Fibroblast of the aortic adventitia (primary cell): ENCODE measurements at places on chromosomes 5 and 9. TPM values are rescaled to one million over a fixed set of nuclear protein-coding genes. Genes with fewer than 3 reads are reported as not detected.

ACOT12 gene
- total RNA-seq = 0.27 TPM in 1 of 2 replicates, not detected in the other

DNA sequence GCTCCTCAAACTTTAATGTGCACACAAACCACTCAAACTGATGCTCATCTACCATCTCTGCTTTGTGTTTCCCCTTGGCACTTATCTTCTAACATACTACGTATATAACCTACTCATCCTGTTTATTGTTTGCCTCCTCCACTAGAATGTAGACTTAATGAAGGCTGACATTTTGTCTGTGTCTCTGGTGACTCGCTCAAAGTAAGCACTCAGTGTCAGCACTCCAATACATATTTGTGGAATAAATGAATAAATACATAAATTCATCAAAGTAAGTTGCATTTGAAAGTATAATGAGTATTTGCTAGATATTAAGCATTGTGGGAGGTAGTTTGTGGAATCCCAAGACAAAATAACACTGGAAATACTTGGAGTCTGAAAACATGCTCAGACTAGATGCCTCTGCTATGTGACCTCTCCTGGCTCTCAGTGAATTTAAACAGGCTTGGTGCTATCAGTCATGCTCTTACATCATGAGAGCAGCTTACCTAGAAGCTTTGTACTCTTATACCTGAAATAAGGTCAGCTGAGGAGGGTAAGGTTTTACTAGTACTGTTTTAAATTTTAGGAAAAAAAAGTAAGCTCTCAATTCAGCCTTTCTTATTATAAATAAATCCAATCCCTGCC, 37.0 kb upstream of the RANBP6 start:
- no peak for DNase-seq

GRCh38 chr9:112841261-112841660, 49.4 kb downstream of the SLC46A2 start:
- DNase-seq = no peak

DNA sequence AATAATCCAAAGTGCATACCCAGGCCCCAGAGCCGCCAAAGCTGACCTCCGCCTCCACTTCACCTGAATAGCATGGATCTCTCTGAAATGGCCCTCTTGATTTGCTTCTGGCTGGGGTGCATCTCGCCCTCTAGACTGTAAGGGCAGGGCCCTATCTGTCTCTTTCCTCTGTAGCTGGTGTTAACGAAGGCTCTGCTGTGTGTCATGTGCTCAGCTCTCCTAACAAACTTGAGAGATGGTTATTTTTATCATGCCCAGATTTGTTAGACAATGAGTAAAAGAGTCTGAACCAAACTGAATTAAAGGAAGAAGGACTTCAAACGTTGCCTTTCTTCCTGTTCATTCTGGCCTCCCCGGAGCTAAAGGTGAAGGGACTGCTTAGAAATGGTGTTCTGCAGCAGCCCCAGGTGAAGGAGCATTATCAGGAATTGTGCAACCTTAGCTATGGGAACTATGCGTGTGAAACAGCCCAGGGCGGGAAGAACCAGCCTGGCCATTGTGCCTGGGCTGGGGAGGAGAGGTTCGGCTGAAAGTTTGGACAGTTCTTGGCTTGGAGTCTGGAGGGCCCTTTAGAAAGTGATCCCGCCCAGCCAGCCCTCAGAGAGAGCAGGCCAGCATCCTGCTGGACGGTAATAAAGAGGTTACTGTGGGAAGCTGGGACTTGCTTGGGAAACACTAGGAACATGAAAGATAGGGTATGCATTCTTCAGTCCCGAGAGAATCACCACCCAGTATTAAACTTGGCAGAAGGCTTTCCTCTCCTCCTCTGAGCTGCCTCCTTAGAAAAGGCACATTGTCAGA, 73.5 kb downstream of the WWC1 start:
- DNase-seq = peak; percentile 49

- no peak for DNase-seq
Observed at GRCh38 chr9:84990416-84990815, 320.9 kb downstream of the NTRK2 start.

- DNase-seq = peak; percentile 65
Observed at GRCh38 chr5:177309351-177310191, 2.1 kb downstream of the MXD3 start.

NR4A3 gene
- 1.1 and 1.5 TPM in 2 replicates for total RNA-seq

DNA sequence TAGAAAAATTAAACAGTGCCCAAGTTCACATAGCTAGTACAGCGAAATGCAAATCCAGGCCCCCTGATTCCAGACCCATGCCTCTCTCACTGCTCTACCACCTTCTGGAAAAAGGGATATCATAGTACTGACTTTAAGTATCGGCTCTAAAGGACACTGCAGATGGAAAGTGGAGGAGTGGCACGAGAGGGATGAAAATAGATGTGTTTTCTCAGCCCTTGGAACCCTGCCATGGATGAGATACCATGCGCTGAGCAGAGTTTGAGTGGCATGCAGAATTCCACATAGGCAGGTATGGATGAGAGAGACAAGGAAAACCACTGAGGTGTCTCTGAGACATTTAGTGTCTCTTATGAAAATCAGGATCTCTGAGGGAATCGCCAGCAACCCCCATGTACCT, 18.8 kb downstream of the CKMT2 start:
- DNase-seq = no peak

- DNase-seq = no peak
Observed at GRCh38 chr5:10149911-10150310, 99.8 kb downstream of the ATPSCKMT start.

GRCh38 chr5:98349251-98349989, 424.0 kb upstream of the RGMB start:
- peak; percentile 60 for DNase-seq

GRCh38 chr5:166926138-166926537, 1365.3 kb upstream of the WWC1 start:
- no peak for DNase-seq

DNA sequence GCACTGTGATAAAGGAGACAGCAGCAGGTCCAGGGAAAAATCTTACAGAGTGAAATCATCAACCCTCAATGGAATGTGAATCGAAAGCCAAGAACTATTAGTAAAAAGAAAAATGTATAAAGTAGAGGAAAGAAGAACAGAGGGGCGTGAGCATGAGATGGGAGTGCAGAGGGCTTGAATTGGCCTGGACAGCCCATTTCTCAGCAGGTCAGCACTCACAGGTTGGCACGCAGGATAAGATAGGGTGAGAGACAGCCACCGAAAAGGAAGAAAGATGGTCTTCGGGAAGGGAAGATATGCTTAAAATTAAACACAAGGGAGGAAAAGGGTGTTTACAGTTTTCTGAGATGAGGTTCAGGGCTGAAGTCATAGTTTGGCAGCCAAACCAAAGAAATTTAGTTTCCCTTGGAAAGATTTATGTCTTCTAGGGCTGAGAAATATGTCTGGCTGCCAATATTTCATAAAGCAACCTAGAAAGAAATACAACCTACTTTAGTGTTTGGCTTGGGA, 524.7 kb downstream of the SPATA31D1 start:
- peak; percentile 96 for DNase-seq

- no peak for DNase-seq
Observed at GRCh38 chr9:32218100-32218767, 166.2 kb upstream of the ACO1 start.

GRCh38 chr9:128128836-128129590, 1.5 kb upstream of the PTGES2 start:
- DNase-seq = no peak

- no peak for DNase-seq
Observed at GRCh38 chr5:132492386-132493125, 2.0 kb upstream of the IRF1 start.

- DNase-seq = no peak
Observed at GRCh38 chr5:27911216-27911615, 872.8 kb upstream of the CDH9 start.

- no peak for DNase-seq
Observed at GRCh38 chr9:95556521-95556920, 39.8 kb upstream of the PTCH1 start.

DNA sequence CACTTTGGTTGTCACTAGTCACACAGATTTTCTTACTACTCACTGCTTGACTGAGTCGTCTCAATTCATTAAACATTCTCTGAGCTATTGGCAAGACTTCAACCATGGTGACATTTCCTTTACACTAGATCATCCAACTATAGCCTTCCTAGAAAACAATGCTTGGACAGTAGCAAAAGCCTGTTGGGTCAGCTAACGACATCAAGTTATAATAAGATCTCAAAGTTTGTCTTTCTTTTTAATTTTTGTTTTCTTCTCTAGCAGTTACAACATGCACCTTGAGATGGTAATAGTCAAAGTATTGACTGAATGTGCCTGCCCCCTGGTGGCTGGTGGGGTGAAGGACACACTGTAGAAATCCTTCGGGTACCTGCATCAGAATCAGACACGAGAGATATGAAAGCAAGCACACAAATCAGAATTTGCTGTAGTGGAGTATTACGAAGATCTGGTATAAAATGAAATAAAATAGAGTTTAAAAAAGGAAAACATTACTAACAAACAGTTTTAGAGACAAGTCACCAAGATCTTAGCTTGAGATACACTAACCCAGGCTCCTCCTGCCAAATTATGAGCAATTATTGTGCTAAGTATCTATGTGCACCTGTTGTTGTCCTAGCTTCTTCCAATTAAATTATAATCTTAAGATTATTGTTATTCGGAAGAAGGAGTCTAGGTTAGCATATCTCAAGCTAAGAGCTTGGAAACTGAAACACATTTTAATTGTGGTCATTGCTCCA, 81.2 kb downstream of the ARL15 start:
- DNase-seq = peak; percentile 73

GRCh38 chr5:142303565-142303964, 21.3 kb downstream of the SPRY4 start:
- peak; percentile 66 for DNase-seq

- no peak for DNase-seq
Observed at GRCh38 chr5:980001-980588, 28.5 kb upstream of the NKD2 start.

PRR16 gene
- 4.4 and 22.1 TPM in 2 replicates for total RNA-seq

PCDHB11 gene
- total RNA-seq = 0.08 and 0.27 TPM in 2 replicates

DBH gene
- not detected in 2 replicates for total RNA-seq

SNAPC3 gene
- total RNA-seq = 43.3 and 123 TPM in 2 replicates

GRCh38 chr5:180367991-180368390, 14.9 kb upstream of the GFPT2 start:
- no peak for DNase-seq

DNA sequence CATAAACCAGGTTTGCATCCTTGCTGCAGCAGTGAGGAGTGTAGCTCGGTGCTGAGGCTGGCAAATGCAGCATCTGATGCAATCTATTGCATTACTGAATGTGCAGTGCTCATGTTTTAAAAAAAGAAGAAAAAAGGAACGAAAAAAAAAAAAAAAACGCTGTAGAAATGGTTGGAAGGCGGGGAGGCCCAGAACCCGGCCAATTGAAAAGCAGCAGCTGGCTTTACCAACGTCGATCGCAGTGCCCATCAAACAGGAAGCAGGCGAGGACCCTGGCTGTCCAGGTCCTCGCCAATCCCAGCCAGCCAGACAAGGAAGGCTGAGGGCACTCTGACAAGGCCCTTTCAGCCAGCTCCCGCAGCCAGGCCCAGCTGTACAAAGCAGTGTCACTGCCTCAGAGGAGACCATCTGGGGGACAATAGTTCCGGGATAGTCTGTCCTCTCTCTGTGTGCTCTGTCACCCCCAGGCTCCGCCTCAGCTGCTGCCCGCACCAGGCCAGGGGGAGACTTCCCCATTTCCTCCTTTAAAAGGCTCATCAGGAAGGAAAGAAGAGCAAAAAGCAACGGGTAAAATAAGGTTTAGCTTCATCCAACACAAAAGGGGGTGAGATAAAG, 21.8 kb upstream of the CPEB4 start:
- DNase-seq = no peak

DNA sequence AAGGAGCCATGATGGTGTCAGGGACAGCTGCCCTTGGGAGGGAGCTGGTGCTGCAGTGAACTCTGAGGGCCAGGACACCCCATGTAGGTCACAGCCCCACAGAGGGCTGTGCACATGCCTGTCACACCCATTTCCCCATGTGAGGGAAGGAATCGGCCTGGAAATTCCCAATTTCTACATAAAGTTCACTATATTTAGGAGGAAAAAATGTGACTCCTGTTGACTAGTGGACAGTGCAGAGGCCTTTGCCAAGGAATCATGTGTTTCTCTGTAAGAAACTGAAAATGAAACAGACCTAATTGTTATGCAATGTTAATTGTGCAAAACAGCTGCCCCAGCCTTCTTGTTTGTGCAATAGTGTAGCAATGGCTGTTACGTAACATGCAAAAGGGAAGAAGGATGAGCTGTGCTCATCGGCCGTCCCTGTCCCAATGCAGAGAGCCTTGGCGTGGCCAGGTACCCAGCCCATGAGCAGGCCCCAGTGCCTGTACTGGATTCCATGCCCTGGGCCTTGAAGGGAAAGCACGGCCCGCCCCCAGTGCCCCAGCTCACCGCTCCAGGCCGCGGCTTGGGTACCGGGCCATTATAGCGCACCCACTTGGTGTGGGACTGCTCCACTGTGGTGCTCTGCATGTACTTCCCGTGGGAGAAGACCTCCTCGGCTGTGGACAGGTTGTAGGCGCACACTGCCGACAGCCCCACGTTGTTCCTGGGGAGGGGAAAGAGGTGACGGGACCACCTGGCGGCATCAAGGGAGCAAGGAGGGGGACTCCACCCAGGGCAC, 70.0 kb downstream of the SECISBP2 start:
- DNase-seq = peak; percentile 80

- DNase-seq = peak; percentile 65
Observed at GRCh38 chr9:95505717-95506427, 10.9 kb downstream of the PTCH1 start.

GRCh38 chr9:96177005-96177718, 124.8 kb downstream of the HSD17B3 start:
- peak; percentile 0 for DNase-seq

GRCh38 chr5:77087484-77088261, 588 bp upstream of the ZBED3 start:
- peak; percentile 60 for DNase-seq

GRCh38 chr5:151014680-151015343, 5.6 kb upstream of the GPX3 start:
- DNase-seq = no peak

GRCh38 chr5:164000241-164000640, 494.8 kb downstream of the MAT2B start:
- DNase-seq = no peak

GRCh38 chr5:143739746-143740145, 72.2 kb upstream of the HMHB1 start:
- DNase-seq = no peak

- no peak for DNase-seq
Observed at GRCh38 chr5:95746722-95747679, 15.9 kb downstream of the RHOBTB3 start.

PCDHB12 gene
- 0.18 and 0.25 TPM in 2 replicates for total RNA-seq

NIM1K gene
- 0.65 and 1.9 TPM in 2 replicates for total RNA-seq
